Suppressor macrophage treated with lipopolysaccharide for 4 hours (primary cell): ENCODE measurements at places on chromosomes 7 and 10.

- DNase-seq = no peak
Measured at GRCh38 chr7:79046061-79046460, 407.4 kb downstream of the MAGI2 start.

DNA sequence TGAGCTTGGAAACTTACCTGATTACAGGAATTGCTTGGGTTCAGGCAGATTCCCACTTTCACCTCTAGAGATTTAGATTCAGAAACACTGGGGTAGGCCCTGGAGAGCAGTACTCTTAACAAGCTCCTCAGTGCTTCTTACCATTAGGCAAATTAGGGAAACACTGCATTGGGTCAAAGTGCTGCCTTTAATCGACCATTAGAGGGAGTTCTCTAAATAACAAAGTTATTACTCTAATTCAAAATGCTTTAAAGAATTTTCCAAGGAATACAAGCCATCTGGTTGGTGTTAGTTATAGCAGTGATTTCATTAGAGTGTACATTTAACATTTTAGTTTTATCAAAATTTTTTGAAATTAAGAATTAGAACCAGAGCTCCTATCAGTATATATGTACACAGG, 324.5 kb downstream of the GFRA1 start:
- DNase-seq = no peak

- DNase-seq = no peak
Measured at GRCh38 chr7:47301105-47301477, 280.8 kb downstream of the TNS3 start.

- DNase-seq = no peak
Measured at GRCh38 chr10:74113546-74113945, 37.1 kb downstream of the AP3M1 start.

DNA sequence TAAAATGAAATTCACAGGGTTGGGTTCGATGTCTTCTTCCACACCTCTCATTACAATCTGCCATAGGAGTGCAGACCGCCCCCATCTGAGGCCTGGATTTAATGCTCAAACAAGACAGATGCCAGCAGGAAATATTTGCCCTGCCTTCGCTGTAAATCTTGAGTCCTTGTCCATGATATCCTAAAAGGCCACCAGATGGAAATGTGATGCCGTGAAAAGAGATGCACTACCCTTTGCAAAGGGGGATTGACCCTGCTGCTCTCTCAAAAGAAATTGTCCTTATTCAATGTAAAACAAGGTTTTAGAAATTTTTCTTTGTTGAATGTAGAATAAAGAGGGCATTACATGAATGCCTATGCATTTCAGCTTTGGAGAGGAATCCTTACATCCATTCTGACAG, 37.5 kb downstream of the AGAP4 start:
- peak; percentile 7 for DNase-seq

- DNase-seq = no peak
Measured at GRCh38 chr10:126939706-126940105, 34.5 kb downstream of the DOCK1 start.

GRCh38 chr10:121268863-121269432, 329.3 kb downstream of the FGFR2 start:
- DNase-seq = no peak

- DNase-seq = peak; percentile 32
Measured at GRCh38 chr10:17092216-17092944, 37.2 kb downstream of the CUBN start.

GRCh38 chr7:77877791-77878190, 79.2 kb downstream of the PHTF2 start:
- DNase-seq = no peak

- no peak for DNase-seq
Measured at GRCh38 chr10:14820010-14820774, 17.6 kb downstream of the CDNF start.

- DNase-seq = no peak
Measured at GRCh38 chr10:105759669-105760068, 1118.6 kb downstream of the SORCS3 start.

DNA sequence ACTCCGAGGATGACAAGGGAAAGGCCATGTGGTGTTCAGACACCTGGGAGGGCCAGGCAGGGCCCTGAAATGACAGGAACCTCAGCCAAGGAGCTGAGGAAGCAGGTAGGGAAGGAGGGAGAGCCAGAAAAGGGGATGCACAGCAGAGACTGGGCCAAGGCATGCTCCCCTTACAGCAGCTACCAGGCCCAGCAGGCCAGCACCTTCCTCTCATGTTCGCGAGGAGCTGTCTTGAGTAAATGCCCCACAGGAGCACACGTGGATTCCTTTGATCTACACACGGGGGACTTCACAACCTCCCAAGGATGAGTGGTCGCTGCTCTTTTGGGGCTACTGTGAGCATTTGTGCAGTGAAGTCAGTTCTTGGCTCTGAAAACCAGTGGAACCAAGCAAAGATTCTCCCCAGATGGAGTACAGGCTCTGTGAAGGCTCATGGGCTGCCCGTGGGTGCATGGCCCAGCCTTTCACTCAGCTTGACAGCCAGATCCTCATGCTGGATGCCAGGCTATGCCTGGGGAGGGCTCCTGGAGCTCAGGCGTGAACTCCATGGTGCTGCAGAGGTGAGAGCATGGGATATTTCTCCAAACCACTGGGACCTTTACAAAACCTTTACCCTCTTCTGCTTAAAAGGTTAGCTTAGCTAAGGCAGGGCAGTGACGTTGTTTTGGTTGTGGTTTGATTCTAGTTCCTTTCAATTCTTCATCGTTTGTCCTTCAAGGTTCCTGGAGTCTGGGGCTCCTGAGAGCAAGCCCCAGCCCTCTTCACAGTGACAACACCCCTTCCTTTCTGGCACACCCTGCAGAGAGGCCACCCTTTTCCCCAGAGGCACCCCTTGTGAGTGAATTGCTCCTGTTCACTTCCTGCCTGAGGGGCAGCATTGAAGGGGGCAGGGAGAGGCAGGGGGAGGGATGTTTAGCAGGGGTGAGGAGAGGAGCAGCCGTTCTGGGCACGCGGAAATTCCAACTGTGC, 74.2 kb upstream of the ZPBP start:
- DNase-seq = no peak

- no peak for DNase-seq
Measured at GRCh38 chr7:101985903-101986734, 168.7 kb downstream of the CUX1 start.

DNA sequence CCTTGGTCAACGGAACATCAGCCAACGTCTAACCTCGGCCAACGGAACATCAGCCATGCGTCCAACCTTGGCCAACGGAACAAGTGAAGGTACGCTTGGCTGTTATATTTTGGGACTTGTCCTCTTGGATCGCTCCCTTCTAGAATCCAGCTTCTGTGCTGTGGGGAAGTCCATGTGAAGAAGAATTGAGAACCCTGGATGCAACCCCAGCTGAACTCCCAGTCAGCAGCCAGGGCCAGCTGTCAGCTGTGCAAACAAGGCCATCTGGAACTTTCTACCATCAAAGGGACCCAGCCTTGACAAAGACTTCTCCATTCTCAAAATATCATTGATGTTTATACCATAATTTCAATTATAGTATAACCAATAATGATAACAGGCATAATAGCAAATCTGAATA, 43.3 kb upstream of the ITGA8 start:
- no peak for DNase-seq

GRCh38 chr7:101617451-101618206, 11.5 kb downstream of the MYL10 start:
- no peak for DNase-seq

DNA sequence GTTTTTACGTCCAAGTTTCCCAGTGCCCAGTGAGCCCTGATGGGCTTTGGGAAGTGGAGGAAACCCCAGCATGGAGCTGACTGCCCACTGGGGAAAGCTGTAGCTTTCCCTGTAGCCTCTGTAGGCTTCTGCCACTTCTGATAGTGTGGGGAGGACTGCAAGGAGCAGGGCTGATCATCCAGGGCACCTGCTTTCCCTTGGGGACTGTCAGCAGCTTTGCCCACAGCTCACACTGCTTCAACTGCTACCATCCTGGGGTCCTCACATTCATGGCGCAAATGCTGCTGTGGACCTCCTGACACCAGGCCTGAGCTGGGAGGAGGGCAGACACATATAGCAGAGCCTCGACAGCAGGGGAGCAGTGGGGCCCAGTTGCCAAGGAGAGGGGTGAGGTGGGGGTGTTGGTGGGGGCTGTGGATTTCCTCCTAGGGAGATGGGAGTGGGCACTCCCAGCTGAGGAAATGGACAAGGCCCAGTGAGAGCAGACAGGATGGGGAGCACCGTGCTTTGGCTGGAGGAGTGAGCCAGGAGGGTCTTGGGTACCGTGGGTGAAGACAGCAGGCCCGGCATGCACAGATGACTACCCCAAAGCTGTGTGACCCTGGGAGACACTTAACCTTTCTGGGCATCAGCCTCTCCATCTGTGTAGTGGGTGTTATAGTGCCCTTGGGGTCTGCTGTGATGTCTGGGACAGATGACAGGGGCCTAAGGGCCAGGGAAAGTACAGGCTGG, 16.2 kb downstream of the RAMP3 start:
- DNase-seq = no peak

- peak; percentile 80 for DNase-seq
Measured at GRCh38 chr7:27046854-27047549, 48.8 kb downstream of the HOXA1 start.

GRCh38 chr7:147912291-147912690, 678.3 kb upstream of the C7orf33 start:
- no peak for DNase-seq
